ENCODE measurements at places on chromosomes 16 and 17.
A peak's percentile ranks its signal among the peaks of the same experiment; 100 is the strongest.

- DNase-seq: peak; percentile 71
Observed at GRCh38 chr16:28879841-28880588, 1.7 kb downstream of the ATP2A1 start.

- no peak for DNase-seq
Observed at GRCh38 chr16:85746460-85747215, 4.3 kb downstream of the C16orf74 start.

DNA sequence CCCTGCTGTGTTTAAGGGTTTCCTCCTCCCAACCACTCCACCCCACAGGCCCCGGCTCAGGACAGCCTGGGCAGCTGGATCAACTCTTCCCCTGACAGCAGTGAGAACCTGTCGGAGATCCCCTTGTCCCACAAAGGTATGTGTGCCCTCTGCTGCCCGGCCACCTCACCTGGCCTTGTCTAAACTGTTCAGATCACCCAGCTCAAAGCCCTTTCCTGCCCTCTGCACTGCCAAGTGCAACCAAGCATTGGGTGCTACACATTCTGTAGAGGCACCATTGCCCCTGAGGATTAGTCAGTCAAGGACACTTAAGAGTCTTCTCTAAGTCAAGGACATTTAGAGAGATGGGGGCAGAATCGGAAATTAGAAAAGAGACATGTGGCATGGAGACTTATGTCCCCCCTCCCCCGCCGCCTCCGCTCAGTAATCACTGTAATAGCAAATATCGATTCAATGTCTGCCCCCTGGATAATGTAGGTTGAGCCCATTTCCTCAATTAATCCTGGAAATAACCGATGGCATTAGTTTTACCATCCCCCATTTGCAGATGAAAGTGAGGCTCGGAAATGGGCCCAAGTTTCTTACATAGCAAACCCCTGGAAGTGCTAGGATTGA is 8.1 kb downstream of the BTBD17 start:
- no peak for DNase-seq

DNA sequence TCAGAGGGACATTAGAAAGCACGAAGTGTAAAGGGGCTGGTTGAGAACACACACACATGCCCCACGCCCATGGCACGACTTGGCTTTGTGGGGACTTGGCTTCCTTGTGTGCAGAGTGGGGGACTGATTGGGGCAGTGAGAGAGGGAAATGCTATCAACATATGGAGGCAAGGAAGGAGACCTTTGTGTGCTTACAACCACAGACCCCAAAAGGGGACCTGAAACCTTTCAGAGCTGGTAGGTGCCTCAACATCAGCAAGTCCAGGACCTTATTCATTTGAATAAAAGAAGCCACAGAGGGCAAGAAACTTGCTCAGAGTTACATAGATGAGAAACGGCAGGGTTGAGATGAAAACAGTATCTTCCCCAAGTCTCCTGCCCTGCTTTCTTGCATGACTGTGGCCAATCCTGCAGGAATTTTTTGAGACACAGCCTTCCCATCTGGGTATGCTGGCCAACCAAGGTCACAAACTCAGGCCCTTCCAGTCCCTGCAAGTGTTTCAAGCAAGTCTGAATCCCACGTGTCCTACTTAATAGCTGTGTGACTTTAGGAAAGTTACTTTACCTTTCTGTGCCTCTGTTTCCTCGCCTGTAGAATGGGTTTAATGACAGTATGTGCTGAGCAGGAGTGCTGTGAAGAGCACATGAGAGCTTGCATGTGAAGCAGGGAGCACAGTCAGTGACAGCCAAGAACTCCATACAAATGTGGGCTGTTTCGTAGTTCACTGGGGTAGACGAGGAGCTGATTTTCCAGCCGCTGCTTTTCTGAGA is 26.2 kb downstream of the C16orf78 start:
- no peak for DNase-seq

DNA sequence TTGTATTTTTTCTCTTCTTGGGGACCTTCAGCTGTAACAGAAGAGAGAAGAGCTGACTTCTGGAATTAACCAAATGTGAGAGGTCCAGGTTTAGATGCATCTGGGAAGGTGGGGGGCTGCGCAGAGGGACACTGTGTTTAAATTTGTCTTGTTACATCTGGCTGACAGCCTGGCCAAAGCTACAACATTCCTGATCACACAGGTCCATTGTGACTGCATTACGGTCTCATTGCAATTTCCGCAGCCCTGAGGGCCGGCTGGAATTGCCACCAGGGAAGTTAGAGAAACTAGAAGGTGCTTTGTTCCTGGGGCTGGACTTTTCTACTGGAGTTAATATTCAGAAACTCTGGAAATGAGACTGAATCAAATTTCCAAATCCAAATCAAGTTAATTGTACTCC is 37.9 kb upstream of the LRRC75A start:
- DNase-seq: no peak

GRCh38 chr16:87308826-87309225 is 8.4 kb downstream of the C16orf95 start:
- DNase-seq: no peak

DNA sequence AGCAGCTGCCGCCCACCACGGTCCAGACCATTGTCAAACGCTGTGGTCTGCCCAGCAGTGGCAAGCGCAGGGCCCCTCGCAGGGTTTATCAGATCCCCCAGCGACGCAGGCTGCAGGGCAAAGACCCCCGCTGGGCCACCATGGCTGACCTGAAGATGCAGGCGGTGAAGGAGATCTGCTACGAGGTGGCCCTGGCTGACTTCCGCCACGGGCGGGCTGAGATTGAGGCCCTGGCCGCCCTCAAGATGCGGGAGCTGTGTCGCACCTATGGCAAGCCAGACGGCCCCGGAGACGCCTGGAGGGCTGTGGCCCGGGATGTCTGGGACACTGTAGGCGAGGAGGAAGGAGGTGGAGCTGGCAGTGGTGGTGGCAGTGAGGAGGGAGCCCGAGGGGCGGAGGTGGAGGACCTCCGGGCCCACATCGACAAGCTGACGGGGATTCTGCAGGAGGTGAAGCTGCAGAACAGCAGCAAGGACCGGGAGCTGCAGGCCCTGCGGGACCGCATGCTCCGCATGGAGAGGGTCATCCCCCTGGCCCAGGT is 13.0 kb downstream of the SLC52A1 start:
- DNase-seq: no peak

GRCh38 chr17:80444644-80444979 is 29.6 kb downstream of the ENDOV start:
- DNase-seq: no peak

- no peak for DNase-seq
Observed at GRCh38 chr17:22703786-22704441, 1011.6 kb downstream of the KCNJ18 start.

- DNase-seq: no peak
Observed at GRCh38 chr17:83029571-83029970, 49.8 kb upstream of the METRNL start.

DNA sequence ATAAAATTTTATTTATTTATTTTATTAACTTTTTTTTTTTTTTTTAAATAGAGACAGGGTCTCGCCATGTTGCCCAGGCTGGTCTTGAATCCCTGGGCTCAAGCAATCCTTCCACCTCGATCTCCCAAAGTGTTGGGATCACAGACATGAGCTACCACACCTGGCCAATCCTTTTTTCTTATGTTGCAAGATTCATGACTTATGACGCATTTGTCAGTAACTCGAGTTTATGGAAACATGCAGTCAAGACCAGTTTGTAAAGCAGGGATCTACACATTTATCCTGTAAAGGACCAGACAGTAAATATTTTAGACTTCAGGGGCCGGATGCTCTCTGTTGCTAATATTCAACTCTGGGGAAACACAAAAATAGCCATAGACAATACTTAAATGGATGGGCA is 9.4 kb upstream of the MAP2K6 start:
- no peak for DNase-seq

GRCh38 chr16:85428168-85428898 is 184.8 kb upstream of the GSE1 start:
- DNase-seq: peak; percentile 65

GRCh38 chr17:76593959-76594358 is 8.3 kb upstream of the ST6GALNAC2 start:
- no peak for DNase-seq

DNA sequence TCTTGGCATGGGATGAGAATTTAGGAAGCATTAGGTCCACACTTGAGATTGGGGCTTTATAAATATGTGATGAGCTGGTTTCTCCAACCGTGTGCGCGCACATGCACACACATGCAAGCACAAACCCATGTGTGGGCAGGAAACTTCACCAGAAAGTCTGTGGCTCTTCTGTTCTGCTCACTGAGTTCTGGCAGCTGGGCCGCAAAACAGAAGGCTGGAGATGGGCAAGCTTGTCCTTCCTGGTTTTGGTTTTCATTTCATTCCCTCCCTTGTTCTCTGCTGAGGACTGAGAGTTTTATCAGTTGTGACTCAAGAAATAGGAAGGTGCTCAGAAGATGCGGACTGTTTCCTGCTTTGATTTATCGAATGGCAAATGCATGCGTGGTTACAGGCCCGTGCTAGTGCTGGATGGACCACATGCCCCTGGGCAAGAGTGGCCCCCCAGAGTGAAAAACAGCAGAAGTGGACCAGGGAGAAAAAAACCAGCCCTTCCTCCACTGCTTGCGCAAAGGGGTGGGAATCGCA is 14.1 kb downstream of the MAP3K14 start:
- no peak for DNase-seq

- DNase-seq: no peak
Observed at GRCh38 chr17:8924595-8924994, 40.9 kb downstream of the PIK3R5 start.

DNA sequence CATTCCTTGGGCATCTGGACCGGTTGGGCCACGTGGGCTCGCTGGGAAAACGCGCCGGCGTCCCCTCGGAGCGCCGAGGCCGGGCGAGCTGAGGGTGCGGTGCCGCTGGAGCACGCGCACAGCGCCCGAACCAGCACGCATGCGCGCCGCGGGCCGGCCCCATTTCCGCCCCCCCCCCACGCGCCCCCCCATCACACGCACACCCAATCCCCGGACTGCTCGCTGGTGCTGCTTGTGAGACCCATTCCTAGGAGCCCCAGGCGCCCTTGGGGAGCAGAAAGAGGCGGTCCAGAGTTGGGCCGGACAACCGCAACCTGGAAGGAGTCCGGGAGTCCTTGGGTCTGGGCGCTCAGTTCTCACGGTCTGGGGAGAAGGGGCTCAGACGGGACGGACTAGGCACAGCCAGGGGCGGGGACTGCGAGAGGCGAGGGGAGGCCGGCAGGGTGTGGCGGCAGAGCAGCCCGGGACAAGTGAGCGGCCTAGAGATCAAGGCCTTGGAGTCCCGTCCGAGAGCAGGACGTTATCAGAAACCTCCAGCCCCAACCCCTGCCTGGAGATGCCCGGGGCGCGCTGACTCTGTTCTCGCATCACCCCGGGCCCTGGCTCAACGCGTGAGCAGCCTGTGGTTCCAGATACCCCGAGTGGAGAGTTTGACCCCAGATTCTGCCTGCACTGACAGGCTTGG is 6.0 kb upstream of the CBX8 start:
- no peak for DNase-seq

GRCh38 chr17:33204156-33204555 is 88.9 kb downstream of the ASIC2 start:
- no peak for DNase-seq

DNA sequence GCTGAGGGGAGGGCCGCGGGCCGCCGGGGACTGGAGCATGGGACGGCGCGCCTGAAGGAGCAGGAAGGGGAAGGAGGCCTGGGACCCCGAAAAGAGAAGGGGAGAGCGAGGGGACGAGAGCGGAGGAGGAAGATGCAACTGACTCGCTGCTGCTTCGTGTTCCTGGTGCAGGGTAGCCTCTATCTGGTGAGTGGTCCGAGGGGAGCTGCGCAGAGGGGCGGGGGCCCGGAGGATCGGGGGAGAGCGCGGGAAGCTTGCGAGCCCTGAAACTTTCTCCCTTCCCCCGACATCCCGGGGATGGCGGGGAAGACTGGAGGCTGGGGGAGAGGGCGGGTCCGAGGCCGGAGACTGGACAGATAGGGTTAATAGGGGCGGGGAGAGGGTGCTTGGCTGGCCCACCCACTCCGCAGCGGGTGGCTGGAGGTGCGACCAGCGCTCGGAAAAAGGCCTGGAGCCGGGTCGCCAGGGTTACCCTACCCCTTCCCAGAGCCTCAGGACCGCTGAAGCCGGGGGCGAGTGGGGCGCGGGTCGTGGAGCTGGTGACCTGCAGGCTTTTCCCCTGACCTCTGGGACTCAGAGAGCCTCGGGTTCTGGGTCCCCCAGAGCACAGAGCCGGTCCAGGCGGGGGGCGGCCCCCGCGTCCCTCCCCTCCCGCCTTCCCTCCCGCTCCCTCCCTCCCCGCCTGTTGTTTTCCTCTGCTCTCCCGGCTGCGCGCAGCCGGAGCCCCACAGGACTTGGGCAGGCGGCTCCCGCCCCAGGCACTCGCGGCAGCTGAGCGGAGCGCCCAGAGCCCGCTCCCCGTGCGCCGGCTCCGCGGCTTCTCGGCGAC is 631 bp downstream of the NXPH3 start:
- DNase-seq: no peak

DNA sequence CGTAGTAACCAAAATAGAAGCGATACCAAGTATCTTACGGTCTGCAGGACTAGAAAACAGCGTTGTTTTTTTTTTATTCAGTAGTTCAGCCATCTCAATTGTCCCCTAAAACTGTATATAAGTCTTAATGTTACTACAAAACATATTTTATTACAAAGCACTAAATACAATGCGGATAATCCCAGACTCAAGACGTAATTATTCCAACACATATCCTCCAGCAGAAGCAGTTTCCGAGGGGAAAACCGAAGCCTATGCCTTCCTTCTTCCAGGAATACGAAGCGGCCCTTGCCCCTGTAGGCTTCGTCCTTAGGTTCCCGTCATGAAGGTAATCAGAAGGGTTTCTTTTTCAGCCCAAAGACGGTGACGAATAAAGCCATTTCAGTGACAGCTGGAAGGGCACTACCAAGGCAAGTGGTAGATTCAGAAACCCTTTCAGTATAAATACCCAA is 2.3 kb downstream of the TMEM107 start:
- DNase-seq: no peak
